ENCODE measurements at places on chromosomes 1 and 21.

DNA sequence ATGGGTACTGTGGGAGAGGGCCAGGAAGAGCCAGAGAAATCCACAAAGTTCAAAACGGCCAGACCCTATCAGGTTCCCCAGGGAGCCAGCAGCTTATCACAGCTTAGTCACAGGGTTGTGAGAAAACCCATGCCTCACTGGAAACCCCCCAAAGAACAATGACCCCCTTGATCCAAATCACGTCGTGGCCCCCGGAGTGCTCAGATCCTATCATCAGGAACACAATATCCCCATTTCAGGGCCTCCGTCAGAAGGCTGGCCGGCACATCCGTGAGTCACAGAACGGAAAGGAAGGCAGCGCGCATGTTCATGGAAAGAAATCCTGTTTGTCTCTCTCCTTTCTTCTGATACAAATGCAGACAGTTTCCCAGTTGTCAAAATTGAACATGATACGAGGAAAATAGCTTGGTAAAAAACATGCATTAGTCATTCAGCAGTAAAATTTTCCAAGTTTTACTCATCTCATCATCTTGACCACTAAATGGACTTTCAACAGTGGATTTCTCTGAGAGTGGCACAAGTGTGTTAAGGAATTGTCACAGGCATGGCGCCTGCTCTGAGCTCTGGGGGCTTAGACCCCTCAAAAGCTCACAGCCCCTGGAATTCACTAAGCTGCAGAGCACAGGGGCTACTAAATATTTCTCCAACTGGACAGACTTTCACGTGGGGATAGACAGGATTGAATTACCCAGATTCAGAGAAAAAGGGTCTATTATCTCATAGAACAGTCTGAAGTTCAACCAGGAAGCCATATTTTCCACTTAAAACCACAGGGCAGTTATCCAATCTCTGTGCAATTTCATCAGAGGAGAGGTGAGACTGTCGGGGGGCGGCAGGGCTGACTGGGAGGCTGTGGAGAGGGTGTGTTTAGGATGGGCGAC, 124.8 kb downstream of the RIPK4 start:
- DNase-seq, result no peak

GRCh38 chr1:86429835-86430234, 5.9 kb downstream of the CLCA2 start:
- DNase-seq, result peak; percentile 18

- DNase-seq, result no peak
Measured at GRCh38 chr1:17213148-17213781, 8.3 kb downstream of the PADI1 start.

- no peak for DNase-seq
Measured at GRCh38 chr1:110188035-110188618, 22.0 kb upstream of the KCNC4 start.

- DNase-seq, result no peak
Measured at GRCh38 chr1:33438364-33439160, 7.7 kb upstream of the PHC2 start.

All from kidney (tissue), 22 donors.